ENCODE measurements at places on chromosomes 5 and 9.

GRCh38 chr5:127324756-127325155 lies 34.2 kb downstream of the MEGF10 start:
- no peak for DNase-seq

DNA sequence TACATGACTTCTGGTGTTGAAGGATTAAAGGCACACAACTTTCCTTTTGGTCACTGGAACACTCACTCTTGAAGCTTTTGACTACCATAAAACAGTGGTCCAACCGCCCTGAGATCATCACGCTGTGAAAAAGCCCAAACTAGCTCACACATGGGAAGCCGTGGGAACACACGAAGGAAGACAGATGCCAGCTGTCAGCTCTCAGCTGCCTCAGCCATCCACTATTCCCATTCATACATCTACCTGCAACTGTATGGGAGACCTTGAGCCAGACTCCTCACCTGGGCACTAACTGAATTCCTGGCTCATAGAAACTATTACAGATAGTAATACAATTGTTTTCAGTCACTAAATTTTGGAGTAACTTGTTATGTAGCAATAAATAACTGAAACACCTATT lies 246.1 kb downstream of the MSX2 start:
- no peak for DNase-seq

DNA sequence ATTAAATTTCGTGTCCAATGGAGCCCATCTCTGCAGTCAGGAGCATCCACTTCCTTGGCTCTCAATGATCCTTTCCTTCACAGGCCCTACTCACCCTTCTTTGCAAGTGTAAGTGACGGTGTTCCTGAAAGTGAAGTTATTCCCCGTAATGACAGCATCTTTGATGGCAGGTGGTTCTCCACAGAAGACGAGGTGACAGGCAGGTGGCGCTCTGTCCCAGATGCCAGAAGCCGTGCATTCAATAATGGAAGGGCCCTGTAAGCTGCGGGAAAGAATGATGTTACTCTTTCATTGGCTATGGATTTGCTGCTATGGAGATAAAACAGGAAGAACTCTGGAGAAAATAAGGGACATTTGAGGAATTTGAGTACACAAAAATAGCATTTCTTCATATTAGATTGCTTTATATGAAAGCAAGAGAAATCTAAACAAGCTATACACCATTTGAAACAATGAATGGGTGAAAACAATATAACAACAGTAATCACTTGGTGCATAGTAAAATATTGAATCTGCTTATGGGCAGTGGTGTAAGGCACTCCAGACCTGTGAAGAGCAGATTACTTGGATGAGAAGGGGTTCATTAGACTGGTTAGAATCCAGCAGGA lies 89.9 kb upstream of the TXNDC8 start:
- no peak for DNase-seq

GRCh38 chr5:173318881-173319620 lies 9.2 kb downstream of the STC2 start:
- no peak for DNase-seq

GRCh38 chr5:74149395-74149794 lies 491.1 kb downstream of the ENC1 start:
- no peak for DNase-seq

DNA sequence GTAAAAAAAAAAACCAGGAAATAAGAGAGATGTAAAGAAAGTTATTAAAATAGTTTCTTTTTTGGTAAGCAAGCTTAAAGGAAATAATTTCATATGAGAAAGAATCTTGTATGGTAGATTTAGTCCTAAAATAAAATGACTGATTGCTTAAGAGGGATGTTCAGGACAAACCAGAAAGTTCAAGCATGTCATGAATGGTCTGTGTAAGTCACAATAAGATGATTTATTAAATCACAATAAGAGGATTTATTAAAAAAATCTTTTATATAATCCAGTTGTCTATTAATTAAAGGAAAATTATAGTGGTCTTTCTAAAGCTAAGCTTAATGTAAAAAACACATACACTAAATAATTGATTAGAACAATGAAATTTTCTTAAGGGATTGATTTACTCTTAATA lies 91.8 kb upstream of the OR13F1 start:
- no peak for DNase-seq

GRCh38 chr9:126488310-126488709 lies 125.4 kb upstream of the LMX1B start:
- DNase-seq, result no peak

DNA sequence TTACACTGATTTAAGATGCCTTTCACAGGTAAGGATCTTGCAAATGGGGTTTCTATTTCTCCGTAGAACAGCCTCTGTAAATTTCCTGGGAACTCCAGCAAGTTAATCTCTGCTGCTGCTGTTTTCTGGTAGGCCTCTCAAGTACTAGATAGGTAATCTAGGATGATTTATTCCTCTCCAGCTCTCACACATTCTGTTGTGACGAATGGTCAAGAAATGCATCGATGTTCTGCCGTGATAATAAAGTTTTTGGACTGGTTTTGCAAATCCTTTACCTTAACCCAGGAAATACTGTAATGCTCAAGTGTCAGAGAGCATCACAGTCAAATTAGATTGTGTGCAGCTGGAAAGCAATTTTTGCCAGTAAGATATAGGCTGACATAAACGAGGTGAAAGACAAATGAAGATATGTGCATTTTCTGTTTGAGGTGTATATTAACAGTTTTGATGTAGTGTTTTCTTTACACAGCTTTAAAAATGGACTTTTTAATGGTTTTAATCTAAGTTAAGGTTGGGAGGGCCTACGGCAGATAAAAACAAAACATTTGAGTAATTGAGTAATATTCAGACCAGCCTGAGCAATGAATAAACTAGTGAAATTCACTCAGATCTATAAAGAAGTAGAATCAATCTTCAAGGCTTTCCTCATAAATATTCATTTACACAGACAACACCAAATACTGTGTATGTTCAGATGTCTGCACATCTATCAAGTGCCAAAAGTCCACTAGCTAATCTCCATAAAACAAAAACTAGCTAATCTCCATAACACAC lies 300.6 kb upstream of the EDIL3 start:
- no peak for DNase-seq
